ENCODE measurements at places on chromosomes 1 and 21.

GRCh38 chr21:33660406-33660805 lies 18.1 kb downstream of the ITSN1 start:
- no peak for DNase-seq

GRCh38 chr1:33092438-33092837 lies 11.5 kb downstream of the AZIN2 start:
- no peak for DNase-seq

DNA sequence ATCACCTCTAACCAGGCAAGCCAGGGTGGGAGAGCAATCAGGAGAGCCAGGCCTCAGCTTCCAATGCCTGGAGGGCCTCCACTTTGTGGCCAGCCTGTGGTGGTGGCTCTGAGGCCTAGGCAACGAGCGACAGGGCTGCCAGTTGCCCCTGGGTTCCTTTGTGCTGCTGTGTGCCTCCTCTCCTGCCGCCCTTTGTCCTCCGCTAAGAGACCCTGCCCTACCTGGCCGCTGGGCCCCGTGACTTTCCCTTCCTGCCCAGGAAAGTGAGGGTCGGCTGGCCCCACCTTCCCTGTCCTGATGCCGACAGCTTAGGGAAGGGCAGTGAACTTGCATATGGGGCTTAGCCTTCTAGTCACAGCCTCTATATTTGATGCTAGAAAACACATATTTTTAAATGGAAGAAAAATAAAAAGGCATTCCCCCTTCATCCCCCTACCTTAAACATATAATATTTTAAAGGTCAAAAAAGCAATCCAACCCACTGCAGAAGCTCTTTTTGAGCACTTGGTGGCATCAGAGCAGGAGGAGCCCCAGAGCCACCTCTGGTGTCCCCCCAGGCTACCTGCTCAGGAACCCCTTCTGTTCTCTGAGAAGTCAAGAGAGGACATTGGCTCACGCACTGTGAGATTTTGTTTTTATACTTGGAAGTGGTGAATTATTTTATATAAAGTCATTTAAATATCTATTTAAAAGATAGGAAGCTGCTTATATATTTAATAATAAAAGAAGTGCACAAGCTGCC lies 19.8 kb downstream of the CSF1 start:
- DNase-seq = no peak

GRCh38 chr1:116574581-116575291 lies 3.9 kb upstream of the CD58 start:
- DNase-seq = peak; percentile 38

- DNase-seq = peak; percentile 16
Observed at GRCh38 chr1:115764541-115764940, 4.0 kb downstream of the CASQ2 start.

DNA sequence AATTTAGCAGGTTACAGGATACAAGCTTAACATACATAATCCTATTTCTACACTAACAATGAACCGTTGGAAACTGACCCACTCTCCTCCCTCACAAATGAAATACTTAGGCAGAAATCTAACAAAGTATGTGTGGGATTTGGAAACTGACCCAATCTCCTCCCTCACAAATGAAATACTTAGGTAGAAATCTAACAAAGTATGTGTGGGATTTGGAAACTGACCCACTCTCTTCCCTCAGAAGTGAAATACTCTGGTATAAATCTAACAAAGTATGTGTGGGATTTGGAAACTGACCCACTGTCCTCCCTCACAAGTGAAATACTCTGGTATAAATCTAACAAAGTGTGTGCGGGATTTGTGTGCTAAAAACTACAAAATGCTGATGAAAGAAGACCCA lies 60.3 kb downstream of the TRAF5 start:
- no peak for DNase-seq

DNA sequence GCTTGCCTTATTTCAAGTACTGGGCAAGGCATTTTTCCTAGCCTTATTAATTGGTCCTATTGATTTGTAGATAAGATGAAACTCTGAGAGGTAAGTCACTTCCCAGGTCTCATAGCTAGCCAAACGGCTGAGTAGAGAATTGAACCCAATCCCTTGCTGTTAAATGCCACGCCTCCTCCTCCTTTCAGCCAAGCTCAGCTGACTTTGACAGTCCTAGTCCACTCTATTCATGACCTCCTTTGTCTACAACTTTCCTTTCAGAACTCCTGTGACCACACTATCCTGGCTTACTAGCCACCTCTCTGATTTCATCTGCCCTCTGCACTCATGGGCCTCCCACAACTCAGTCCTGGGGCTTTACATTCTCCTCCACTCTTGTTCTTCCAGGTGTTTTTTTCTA lies 3.9 kb upstream of the NGF start:
- DNase-seq = no peak

- no peak for DNase-seq
Observed at GRCh38 chr1:30033256-30034104, 689.9 kb downstream of the MATN1 start.

GRCh38 chr1:43620956-43621355 lies 29.0 kb upstream of the KDM4A start:
- no peak for DNase-seq

GRCh38 chr1:192061556-192061955 lies 96.7 kb upstream of the RGS18 start:
- no peak for DNase-seq

GRCh38 chr1:95953015-95953414 lies 719.0 kb downstream of the RWDD3 start:
- peak; percentile 5 for DNase-seq

DNA sequence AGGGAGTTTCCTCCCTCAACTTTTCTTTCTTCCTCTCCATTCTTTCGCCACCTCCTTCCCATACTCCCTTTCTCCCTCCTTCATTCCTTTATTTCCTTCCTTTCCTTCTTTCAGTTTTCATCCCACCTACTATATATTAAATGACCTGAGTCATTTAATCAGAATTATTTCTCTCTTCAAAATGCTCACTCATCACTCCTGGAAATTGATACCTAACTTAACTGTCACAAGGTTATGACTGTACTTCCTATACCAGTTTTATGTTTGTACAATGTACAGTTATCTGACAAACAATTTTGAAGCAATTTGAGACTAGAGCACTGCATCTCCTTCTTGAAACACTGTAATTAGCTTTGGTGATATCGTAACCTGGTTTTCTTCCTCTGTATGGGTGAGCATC lies 41.4 kb downstream of the NEXN start:
- no peak for DNase-seq

DNA sequence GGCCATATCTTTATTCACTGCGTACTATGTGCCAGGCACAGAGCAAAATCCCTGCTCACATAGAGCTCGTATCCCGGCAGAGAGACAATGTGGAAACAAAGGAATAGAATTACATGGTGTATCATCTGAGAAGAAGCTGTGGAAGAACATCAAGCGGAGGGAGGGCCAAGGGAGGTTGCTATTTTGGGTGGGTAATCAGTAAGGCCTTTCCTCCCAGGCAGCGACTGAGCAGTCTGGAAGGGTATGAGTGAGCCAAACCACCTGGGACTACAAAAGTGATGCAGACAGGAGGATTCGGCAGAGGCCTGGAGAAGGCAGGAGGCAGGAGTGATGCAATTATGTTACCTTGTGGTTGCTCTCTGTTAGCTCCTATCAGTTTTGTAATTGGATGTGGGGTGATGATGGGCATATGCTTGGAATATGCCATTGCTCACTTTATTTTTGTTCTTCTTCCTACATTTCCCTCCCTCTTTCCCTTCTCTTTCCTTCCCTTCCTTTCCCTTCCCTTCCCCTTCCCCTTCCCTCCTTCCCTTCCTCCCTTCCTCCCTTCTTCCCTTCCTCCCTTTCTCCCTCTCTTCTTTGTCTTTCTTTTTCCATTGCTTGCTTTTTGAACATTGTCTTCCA lies 172.9 kb downstream of the DISC1 start:
- no peak for DNase-seq

GRCh38 chr1:36831186-36831810 lies 203.0 kb downstream of the GRIK3 start:
- DNase-seq = no peak

DNA sequence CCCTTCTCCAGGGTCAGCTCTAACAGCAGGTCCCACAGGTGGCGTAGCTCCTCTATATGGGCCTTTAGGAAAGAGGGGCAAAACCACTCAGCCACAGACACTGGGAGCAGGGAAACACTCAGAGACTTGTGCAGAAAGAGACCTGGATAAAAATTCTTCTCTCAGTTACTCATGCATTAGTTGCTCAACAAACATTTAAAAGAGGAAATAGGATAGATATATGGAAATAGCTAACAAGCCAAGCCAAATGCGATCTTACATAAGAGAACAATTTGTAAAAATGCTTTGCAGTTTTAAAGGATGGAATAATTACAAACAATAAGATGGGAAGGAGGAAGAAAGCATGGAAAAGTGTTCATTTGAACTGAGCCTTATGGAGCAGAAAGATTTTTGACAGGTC lies 4.9 kb downstream of the SPTA1 start:
- peak; percentile 19 for DNase-seq

GRCh38 chr1:25562101-25562927 lies 18.9 kb downstream of the LDLRAP1 start:
- peak; percentile 41 for DNase-seq

- DNase-seq = peak; percentile 23
Observed at GRCh38 chr1:27609618-27610240, 5.8 kb upstream of the AHDC1 start.

DNA sequence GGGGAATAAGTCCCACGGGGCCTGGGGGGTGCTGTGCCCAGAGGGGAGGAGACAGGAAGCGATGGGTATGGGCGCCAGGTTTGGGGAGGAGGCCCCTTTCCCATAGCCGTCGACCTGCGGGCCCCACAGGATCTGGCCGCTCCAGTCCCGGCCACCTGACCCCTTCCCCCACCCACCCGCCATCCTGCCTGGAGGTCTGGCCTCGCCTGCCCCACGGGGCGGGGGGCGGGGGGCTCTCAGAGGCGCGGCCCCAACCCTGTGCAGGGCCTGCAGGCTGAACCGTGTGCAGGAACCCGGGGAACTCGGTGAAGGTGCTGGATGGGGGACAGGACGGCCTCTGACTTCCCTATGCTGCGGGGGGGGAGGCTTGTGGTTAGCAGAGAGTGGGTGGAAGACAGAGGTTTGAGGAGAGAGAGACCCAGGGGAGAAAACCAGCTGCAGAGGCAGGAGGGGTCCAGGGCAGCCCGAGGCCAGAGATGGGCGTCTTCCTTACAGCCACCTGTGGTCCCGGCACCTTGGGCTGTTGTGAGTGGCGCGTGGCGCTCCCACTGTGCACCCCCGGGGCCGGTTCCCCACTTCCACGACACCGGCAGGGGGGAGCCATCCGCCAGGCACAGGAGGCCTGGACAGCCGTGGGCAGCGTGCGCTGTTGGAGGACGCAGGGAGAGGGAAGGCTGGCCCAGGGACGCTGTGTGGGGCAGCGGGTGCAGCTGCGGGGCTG lies 2.5 kb upstream of the TNFRSF18 start:
- peak; percentile 22 for DNase-seq

- DNase-seq = no peak
Observed at GRCh38 chr21:16377120-16377658, 647.4 kb downstream of the USP25 start.

DNA sequence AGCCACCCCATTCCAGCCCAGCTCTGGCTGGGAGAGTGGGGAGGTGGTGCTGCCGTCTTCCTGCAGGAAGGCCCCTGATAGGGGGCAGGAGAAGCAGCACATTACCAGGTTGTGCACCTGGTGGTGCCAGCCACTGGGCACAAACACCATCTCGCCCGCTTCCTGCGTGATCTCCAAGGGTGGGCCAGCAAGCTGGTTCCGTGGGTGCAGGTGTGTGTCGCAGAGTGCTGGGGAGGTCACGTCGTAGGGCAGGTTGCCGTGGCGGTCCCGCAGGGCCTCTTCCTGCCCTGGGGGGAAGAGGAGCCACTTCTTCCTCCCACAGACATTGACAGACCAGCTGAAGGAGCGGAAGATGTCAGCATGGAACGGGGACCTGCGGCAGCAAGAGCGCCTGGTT lies 1.8 kb downstream of the JMJD4 start:
- no peak for DNase-seq

DNA sequence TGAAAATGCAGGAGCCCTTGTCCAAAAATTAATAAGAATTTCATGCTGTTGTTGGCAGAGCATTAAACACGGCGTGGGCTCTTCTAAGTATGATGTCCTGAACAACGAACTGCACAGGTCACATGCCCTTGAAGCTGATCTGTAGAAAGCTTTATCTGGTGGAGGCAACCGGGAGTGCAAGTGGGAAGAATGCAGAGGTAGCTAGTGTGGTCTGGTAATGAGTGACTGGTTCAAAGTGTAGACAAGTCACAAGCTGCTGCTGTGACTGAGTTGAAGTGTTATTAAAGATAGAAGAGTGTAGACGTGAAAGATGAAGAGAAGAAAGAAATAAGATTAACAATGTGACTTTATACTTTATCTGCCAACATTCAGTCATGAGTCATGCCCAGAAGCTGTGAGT lies 361.9 kb downstream of the TTLL7 start:
- no peak for DNase-seq

- DNase-seq = no peak
Observed at GRCh38 chr21:36255663-36256062, 64.3 kb upstream of the MORC3 start.

GRCh38 chr1:234647758-234648157 lies 37.8 kb upstream of the IRF2BP2 start:
- DNase-seq = no peak

GRCh38 chr1:8848663-8849386 lies 29.7 kb downstream of the ENO1 start:
- peak; percentile 56 for DNase-seq

DNA sequence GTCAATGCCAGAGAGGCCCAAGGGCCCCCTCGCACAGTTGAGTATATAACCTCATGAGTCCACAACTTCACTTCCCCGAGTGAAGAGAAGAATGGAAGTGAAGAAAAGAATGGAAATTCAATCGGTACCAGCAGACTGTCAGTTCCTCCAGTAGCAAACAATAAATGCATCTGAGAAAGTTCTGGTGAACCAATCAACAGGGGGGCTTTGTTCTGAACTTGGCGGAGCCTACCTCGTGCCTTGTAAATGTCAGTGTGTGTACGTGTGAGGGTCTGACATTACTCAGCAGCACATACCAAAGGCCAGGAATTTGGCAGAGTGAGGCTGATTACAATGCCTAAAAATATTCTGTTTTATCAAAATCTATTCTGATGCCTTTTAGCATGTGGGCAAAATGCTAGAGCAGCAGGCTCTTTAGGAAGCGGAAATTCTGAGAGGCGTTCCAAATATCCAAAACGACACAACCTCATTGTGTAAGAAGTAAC lies 238.5 kb downstream of the LTN1 start:
- DNase-seq = no peak

DNA sequence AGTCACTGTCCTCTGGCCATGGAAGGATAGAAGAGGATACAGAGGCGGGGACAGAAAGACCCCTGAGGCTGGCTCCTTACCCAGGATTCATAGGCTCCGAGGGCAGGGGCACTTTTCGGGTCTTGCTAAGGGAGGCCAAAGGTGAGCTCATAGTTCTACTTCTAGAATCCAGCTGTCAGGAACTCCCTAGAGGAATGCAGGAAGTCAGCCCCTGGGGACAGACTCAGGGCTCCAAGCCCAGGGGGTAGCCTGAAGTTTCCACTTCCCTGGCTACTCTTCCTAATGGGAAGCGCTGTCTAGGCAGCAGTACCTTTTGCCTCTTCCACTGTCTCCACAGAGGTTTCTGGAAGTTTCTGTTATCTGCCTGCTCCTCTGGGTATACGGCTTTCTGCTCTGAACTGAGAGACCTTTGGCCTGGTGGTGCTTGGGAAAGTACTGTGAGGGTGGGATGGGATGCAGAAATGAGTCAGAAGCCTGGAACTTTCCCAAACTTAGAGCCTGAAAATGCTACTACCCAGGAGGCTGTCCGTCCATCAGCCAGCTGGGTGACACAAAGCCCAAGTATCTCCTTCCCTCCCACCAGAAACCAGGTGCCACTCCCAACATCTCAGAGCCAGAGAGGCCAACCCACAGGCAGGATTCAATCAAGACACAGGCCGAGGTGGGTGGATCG lies 3.6 kb downstream of the UBXN11 start:
- DNase-seq = no peak

- no peak for DNase-seq
Observed at GRCh38 chr1:216142921-216143320, 280.3 kb downstream of the USH2A start.

All from MV-4-11 (cell line).